ENCODE measurements at places on chromosomes 2 and 18.

DNA sequence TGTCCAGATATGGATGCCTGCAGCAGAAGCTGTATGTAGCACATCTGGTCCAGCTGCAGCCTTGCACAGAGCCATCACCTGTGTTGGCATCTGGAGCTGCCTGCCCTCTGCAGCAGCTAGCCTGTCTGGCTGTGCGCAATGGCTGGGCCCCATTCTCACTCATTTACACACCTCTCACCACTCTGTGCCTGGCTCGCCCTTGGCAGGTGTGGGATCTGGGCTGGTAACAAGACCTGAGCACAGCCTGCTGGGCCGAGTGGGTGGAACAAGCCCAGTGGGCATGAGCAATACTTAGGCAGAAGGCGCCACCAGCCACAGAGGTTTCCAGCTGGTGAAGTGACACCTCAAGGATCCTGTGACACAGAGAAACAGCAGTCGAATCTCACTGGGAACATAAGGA lies 714.1 kb downstream of the NUP35 start:
- DNase-seq = no peak

DNA sequence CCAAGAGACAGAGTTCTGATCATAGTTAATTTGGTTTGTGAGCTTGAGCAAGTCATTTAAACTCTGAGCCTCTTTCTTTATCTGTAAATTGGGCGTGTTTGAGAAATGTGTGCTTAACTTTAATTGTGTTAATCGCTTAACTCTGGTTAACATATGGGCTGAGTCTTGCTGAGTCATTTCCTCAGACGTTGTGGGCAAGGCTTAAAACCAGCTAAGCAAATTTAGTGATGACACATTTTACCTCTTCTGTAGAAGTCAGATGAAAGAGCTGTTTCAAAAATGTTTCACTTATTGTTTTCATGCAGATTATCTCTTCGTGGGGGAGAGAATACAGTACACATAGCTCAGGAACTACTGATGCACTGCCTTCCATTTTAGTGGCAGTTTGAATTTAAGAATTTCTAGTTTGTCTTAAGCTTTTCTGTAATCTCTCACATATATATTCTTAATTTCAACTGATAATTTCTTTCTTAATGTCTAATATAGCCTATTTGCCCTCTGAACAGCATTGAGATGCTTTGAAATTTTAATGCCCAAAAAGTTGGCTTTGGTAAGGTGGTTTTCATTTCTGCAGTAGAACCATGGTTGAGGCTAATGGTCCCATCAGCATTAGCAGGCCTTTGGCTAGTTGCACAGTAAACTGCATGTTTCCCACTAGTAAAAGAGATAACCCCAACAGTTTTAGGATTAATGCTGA lies 34.9 kb downstream of the RAB10 start:
- peak; percentile 13 for DNase-seq

- no peak for DNase-seq
Measured at GRCh38 chr2:22855761-22856184, 529.2 kb upstream of the KLHL29 start.

DNA sequence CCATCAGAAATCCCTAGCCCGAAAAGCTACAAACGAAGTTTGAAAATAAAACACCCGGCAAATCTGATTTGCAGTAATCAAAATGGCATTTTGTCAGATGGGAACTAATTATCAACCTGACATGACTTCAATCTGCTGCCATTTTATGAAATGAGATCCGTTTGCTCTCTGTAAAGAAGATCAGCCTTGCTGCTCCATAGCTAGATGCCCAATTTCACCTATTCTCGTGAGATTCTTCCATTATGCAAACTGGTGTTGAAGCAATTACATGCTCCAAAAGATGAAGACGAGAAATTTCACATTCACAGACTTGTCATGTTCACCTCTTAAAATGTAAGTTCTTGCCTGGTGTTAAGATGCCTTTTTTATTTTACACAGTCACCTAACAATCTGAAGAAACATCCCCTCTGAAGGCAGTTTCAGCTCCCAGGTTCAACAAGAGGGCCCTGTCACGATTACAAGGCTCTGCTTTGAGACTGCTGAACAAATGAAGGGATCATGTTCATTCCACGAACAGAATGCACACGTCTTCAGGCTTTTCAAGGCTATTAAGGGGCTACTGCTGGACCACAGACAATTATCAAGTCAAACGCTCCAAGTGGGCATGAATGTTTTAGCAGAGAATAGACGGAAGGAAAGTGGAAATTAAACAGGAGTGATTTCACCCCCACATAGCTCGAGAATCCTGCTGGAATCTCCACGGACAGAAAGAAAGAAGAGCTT lies 172.6 kb upstream of the PID1 start:
- DNase-seq = no peak

DNA sequence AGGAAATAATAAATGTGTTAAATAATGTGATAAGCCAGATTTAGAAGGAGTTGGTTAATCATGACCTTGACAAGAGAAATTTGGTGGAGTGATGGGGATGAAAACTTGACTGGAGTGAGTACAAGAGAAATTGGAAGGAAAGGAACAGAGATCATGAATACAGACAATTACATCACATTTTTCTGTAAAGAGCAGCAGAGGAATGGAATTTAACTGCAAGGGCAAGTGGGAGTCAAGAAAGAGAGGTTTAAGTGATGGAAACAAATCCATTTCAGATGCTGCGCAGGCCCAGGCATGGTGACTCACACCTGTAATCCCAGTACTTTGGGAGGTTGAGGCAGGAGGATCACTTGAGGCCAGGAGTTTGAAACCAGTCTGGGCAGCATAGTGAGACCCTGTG lies 46.7 kb downstream of the ICA1L start:
- DNase-seq = no peak

GRCh38 chr2:41187376-41188122 lies 735.7 kb upstream of the SLC8A1 start:
- no peak for DNase-seq

GRCh38 chr2:239323447-239323846 lies 77.4 kb downstream of the HDAC4 start:
- no peak for DNase-seq

- no peak for DNase-seq
Measured at GRCh38 chr2:167298017-167298416, 409.7 kb downstream of the XIRP2 start.

DNA sequence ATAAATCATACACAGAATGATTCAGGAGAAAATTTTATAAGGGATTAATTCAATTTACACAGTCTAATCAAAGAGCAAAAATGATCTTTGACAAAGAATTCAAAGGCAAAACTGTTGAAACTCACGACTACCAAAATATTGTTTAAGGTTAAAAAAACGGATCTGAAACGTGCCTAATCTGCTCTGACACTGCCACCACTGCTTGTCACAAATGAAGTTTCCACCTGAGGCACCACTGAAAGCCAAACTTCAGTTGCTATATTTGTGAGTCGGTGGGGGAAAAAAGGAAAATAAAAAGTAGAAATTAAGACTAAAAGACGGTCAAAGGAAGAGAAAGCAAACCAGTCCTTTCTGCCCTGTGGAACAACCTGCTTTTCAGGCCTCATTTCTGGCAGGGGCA lies 140.6 kb upstream of the DNMT3A start:
- DNase-seq = no peak

GRCh38 chr2:127826047-127826446 lies 15.1 kb upstream of the WDR33 start:
- no peak for DNase-seq

DNA sequence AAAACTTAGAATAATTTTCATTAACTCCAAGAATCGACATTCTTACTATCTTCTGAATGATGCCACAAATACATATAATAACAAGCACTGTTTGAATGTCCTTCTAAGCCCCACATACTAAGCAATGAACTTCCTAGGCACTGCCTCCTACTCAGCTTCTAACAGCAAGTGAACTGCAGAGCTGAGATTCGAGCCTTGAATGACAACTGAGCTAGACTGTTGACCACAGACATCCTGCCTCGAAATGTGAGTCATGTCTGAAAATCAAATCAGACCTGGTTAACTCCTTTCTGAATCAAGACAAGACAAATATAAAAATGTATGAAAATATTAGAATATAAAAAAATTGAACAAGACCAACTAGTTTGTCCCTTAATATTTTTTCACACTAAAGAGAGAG lies 108.1 kb downstream of the MYT1L start:
- DNase-seq = no peak

GRCh38 chr18:1708006-1708405 lies 803.3 kb downstream of the ADCYAP1 start:
- DNase-seq = no peak

DNA sequence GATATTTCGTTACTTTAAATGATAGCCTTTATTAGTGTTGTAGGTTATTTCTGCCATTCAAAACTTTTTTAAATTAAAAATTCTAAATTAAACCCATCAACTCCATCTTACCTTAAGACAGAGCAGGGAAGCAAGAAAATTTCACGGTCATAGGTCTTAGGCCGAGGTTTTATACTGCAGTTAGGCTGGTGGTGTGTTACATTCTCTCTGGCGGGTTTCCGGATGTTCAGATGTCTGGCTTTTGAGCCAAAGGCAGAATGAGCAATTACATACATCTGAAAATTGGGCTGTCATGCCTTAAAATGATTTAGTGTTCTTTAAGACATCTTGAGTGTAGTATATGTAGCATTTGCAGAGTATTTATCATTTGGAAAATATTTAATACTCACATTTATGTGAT lies 27.9 kb downstream of the GLS start:
- no peak for DNase-seq

GRCh38 chr18:3260995-3261372 lies 949 bp upstream of the MYL12B start:
- no peak for DNase-seq

DNA sequence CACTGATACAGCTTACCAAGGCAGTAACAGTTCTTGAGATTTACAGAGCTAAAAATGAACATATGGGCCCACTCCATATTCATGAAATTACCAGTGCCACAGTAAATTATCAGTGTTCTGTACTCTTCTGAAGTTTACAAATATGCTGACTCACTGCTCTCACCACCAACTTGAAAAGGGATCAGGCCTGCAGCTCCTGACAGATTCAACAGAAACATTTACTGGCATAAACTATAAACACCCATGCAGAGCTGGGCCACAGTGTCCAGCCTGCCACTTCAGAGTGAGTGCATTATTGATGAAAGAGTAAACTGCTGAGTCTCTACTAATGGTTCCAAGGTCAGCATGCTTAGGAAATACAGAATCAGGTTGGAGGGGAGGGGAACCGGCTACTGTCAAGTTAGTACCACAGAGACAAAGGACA lies 83.1 kb downstream of the FARSB start:
- no peak for DNase-seq

DNA sequence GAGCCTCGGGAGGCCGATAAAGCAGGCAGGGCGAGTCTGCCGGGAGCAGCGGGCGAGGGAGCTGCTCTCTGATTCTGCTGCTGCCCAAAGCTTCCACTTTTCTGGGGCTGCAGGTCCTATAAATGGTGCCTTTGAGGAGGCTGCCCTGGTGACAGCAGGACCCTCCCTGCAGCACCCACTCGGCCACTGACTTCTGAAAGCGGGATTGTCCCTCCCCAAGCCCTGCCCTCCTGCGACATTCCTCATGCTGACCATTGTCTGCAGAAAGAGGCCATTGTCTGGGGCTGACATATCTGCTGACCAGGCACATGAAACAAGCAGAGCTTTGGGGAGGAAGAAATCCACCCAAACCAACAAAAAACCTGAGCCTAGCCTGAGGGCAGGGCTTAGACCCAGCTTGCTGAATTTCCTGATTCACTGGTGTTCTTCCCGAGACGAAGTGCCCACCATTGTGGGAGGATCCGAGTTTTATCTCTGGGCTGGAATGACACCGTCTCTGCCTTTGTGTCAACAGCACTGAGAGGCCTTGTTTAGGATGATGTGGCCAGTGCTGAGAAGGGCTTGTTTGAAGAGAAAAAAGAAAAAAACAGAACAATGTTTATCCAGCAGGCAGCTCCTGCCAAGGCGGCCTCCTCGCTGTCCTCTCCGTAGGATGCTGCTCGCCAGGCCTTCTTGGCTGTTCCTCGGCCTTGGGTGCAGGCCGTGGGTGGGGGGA lies 129.7 kb downstream of the MYCN start:
- DNase-seq = no peak

DNA sequence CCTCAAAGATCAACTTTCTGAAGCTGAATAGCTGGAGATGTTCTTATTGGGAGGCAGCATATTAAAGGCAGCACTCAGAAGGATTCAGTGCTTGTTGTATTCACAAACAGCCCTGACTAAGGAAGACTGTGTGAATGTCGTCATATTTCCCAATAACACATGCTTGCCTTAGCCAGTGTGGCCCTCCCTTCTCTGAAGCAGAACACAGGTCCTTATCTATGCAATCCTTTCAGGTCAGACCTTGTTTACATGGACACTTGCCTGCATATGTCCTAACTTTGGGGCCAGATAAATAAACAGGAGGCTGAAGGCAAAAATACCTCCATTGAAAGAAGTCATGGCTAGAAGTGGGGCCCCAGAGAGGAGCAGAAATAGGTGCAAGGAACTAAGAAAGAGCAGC lies 97.2 kb downstream of the SLC4A3 start:
- no peak for DNase-seq

GRCh38 chr2:173452416-173452815 lies 97.7 kb downstream of the CDCA7 start:
- no peak for DNase-seq

GRCh38 chr2:197079414-197079813 lies 152.9 kb upstream of the PGAP1 start:
- no peak for DNase-seq

- no peak for DNase-seq
Measured at GRCh38 chr2:95261602-95262001, 12.6 kb upstream of the PROM2 start.

GRCh38 chr2:152718909-152719645 lies 657 bp downstream of the ARL6IP6 start:
- no peak for DNase-seq

DNA sequence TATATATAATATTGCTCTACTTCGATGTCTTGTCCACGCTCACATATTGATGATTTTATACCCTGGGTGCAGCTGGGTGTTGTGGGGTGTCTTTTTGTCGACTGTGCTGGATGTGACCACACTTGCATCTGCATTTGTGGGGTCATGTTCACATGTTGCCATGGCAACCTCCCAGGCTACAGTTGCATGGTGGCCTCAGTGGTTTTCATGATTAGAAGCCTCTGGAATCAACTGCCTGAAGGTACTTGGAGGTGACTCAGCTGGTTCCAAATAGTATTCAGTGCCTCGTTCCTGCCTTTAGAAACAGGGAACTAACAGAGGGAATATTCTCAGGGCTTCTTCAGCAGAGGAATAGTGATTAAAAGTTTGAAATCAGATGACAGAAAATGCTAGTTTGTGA lies 166.3 kb upstream of the NYAP2 start:
- no peak for DNase-seq

DNA sequence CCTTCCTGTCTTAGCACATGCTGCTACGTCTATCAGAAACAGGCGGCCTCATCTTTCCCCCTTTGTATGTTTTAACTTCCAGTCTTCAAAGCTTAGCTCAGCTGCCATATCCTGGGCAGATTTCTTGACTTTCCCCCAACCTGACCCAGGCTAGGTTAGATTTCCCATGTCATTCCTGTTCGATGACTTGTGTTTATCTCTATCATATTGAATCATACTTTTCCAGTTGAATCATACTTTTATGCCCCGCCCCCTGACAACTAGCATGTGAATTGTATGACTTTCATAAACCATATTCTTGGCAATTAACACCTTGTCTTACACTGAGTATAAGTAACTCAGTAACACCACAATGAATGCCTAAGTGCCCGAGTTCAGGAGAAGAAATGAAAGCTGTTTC lies 128.3 kb downstream of the CYRIA start:
- DNase-seq = no peak

All from effector memory CD4-positive, alpha-beta T cell (primary cell).